ENCODE measurements at places on chromosomes 11 and 22. TPM values are rescaled to one million over a fixed set of nuclear protein-coding genes. Genes with fewer than 3 reads are reported as not detected.
A peak's percentile ranks its signal among the peaks of the same experiment; 100 is the strongest.

The WNT11 gene
- total RNA-seq: 0.39 TPM

The TMEM132A gene
- 2.4 TPM for total RNA-seq

- peak; percentile 45 for DNase-seq
- no peak overlapping the region for H3K4me3 ChIP-seq
- no peaks in the 10 kb centered on the region for H3K4me1 ChIP-seq
- no peak overlapping the region for H3K27ac ChIP-seq
- no peaks in the 10 kb centered on the region for H3K27me3 ChIP-seq
These were observed 357.3 kb downstream of the CTTN start for GRCh38 chr11:70755410-70756158.

DNA sequence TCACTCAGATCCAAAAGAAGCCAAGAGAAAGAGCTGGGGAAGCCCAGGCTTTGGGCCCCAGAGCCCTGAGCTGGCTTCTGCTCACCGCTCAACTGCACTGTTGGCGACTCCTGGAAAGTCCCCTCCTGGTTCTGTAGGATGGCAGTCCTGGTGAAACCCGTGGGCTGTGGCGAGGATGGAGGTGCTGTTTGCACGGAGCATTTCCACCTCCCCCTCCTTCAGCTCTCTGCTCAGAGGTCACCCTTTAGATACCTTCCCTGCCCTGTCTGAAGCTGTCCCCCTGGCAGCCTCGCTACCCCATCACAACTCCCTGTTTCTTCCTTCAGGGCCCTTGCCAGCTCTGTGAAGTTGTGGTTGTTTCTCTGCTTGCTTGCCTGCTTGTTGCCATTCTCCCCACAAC is 97.8 kb downstream of the MYO18B start:
- H3K36me3 ChIP-seq: no peaks in the 10 kb centered on the region
- DNase-seq: no peak
- no peaks in the 10 kb centered on the region for H3K4me1 ChIP-seq
- H3K4me3 ChIP-seq: no peak overlapping the region
- peaks cover 1% of the 10 kb centered on the region for H3K27me3 ChIP-seq
- H3K27ac ChIP-seq: no peak overlapping the region

- H3K27me3 ChIP-seq: no peaks in the 10 kb centered on the region
- DNase-seq: no peak
- H3K27ac ChIP-seq: peak overlapping the region; percentile 66
- peaks cover 25% of the 10 kb centered on the region for H3K4me1 ChIP-seq
These were observed 42.6 kb upstream of the APOA1 start for GRCh38 chr11:116879800-116880625.

DNA sequence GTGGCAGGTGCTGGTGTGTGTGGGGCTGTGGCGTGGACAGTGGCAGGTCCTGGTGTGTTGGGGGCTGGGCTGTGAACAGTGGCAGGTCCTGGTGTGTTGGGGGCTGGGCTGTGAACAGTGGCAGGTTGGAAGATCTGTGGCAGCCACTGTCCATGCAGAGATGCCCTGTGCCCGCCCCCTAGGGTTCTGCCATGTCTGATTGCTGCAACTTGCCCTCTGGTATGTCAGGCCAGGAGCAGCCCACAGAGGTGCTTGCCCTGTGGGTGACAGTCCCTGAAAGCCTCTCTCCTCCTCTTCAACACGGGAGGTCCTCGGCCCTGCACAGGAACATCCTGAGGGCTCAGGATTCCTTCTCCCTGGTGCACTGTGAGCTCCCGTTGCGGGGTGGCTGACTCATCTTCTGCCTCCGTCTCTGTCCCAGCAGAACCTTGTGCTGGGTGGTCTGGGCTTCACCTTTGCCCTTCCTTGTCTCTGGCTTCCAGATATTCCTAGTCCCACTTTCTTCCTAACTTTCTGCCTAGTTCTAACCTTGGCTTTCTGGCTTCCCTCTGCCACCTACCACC is 13.5 kb downstream of the OPCML start:
- H3K36me3 ChIP-seq: no peaks in the 10 kb centered on the region
- H3K4me3 ChIP-seq: no peak overlapping the region
- no peak for DNase-seq
- no peak overlapping the region for H3K27ac ChIP-seq
- H3K27me3 ChIP-seq: no peaks in the 10 kb centered on the region

GRCh38 chr22:39264349-39265038 is 19.7 kb upstream of the PDGFB start:
- H3K27me3 ChIP-seq: peaks cover 2% of the 10 kb centered on the region
- H3K27ac ChIP-seq: peak overlapping the region; percentile 70
- peaks cover 2% of the 10 kb centered on the region for H3K36me3 ChIP-seq

DNA sequence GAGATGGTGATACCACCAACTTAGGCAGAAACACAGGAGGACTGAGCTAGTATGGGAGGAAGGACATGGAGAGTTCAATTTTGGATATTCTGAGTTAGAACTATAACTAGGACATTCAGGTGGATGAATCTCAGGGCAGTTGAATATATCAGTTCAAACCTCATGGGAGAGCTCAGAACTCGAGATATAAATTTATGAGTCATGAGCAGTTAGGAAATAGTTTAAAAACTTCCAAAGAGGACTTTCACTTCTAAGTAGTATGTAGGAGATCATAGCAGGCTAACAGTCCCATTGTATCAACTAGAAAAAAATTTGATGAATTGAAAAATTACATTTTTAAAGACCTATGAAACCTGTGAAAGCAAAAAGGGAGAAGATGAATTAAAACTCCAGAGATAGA is 436.2 kb upstream of the LARGE1 start:
- no peak overlapping the region for H3K27ac ChIP-seq
- no peaks in the 10 kb centered on the region for H3K36me3 ChIP-seq
- no peaks in the 10 kb centered on the region for H3K4me1 ChIP-seq
- H3K27me3 ChIP-seq: no peaks in the 10 kb centered on the region
- no peak overlapping the region for H3K4me3 ChIP-seq

DNA sequence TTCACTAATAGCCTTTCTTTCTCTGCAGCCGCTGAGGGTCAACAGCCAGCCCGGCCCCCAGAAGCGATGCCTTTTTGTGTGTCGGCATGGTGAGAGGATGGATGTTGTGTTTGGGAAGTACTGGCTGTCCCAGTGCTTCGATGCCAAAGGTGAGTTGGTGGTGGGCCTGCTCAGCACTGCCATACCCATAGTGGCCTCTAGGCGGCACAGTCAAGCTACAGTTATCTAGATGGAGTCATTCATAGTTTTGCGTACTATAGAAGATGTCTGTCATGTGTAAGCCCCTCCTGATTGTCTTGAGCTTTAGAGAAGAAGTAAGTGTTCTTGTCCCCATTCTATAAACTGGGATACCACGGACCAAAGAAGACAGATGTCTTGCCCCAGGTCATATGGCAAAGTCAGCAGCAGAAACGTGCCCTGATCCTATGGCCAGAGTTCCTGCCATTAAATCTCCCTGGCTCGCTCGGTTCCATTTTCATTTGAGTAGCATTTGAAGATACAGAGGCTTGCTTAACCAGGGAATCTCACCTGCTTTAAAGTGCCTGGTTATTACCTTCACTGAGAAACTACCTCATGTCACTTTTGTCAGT is 42.1 kb upstream of the CRTAM start:
- peaks cover 5% of the 10 kb centered on the region for H3K27me3 ChIP-seq
- peak; percentile 33 for DNase-seq

DNA sequence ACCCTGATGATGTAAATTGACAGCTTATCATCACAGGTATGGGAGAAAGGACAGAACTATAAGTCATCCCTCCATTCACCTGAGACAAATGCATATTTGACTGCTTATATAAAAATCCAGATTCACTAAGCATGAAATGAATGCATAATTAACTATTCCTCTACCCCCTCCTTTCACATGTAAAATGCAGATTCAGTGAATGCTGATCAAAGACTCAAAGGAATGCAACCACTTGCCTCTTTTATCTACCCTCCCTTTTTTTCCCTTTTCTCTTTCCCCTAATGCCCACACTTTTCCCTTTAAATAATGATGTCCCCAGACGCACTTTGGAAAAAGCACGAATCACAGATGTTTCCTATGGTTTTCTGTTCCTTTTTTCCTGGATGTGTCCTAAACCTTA is 4.5 kb upstream of the PLAAT4 start:
- H3K4me1 ChIP-seq: peaks cover 72% of the 10 kb centered on the region
- no peak for DNase-seq
- no peak overlapping the region for H3K27ac ChIP-seq
- H3K4me3 ChIP-seq: no peak overlapping the region

DNA sequence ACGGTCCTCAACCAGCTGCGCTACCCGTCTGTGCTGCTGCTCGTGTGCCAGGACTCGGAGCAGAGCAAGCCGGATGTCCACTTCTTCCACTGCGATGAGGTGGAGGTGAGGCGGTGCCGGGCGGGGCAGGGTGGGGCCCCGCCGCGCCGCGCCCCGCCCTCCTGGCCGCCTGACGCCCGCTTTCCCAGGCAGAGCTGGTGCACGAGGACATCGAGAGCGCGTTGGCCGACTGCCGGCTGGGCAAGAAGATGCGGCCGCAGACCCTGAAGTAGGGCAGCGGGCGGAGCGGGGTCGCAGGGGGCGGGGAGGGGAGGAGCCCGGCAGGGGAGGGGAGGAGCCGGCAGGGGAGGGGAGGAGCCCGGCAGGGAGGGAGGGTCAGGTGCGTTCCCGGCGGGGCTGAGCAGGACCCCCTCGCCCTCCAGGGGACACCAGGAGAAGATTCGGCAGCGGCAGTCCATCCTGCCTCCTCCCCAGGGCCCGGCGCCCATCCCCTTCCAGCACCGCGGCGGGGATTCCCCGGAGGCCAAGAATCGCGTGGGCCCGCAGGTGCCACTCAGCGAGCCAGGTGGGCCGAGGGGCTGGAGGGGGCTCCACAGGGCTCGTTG is 14.7 kb downstream of the EPS8L2 start:
- no peak overlapping the region for H3K27ac ChIP-seq
- no peak for DNase-seq
- H3K4me3 ChIP-seq: peak overlapping the region; percentile 39
- H3K27me3 ChIP-seq: peaks cover 34% of the 10 kb centered on the region

- no peak within 1 kb of the TSS for H3K27ac ChIP-seq
- H3K4me1 ChIP-seq: no peaks in the 10 kb centered on the region
- H3K4me3 ChIP-seq: no peak within 1 kb of the TSS
These were observed at the start of gene CABP2 for GRCh38 chr11:67522844-67523555. TSS of gene CABP2 (minus strand) at chr11:67523446. CDS start at chr11:67523326, 120 bp downstream.

GRCh38 chr22:21045585-21046294 is at the start of gene LRRC74B:
TSS of gene LRRC74B (plus strand) at chr22:21045946. CDS start at chr22:21045987, 41 bp downstream.
- peaks cover 22% of the 10 kb centered on the region for H3K27me3 ChIP-seq
- peak; percentile 66 for DNase-seq
- H3K36me3 ChIP-seq: no peaks in the 10 kb centered on the region
- peak within 1 kb of the TSS; percentile 80 for H3K27ac ChIP-seq

GRCh38 chr11:93274851-93275250 is 55.7 kb upstream of the DEUP1 start:
- DNase-seq: no peak
- peaks cover 8% of the 10 kb centered on the region for H3K27me3 ChIP-seq
- H3K4me3 ChIP-seq: no peak overlapping the region
- no peaks in the 10 kb centered on the region for H3K36me3 ChIP-seq
- no peak overlapping the region for H3K27ac ChIP-seq

DNA sequence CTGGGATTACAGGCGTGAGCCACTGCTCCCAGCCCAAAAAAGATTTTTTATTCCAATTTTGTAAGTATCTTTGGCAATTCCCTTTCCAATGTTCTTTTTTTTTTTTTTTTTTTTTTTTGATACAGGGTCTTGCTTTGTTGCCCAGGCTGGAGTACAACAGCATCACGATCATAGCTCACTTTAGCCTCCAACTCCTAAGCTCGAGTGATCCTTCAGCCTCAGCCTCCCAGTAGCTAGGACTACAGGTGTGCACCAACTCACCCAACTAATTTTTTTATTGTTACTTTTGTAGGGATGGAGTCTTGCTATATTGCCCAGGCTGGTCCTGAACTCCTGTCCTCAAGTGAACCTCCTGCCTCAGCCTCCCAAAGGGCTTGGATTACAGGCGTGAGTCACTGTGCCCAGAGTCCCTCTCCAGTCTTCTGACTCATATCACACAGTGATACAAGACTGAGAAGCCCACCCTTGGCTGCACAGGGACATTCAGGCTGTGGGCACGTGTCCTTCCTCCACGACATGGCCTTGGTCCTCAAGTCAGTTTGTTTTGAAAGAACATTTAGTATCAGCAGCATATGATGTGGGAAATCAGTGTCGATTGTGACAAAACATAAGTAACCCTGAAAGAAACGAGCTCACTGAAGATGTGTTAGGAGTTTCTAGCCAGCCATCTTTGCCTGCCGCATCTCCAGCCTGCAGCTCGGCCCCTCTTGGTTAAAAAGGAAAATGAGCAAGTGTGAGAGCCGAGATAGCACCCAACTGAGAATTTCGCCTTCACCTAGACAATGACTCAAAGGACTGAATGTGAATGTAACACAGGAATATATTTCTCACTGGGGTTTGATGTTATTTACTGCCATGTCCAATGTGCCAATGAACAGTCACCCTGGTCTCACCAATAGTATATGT is 175.5 kb downstream of the MN1 start:
- no peaks in the 10 kb centered on the region for H3K27me3 ChIP-seq
- no peak overlapping the region for H3K4me3 ChIP-seq
- H3K36me3 ChIP-seq: no peaks in the 10 kb centered on the region
- H3K4me1 ChIP-seq: no peaks in the 10 kb centered on the region

The IGF2 gene
- total RNA-seq: 1.5 TPM

- no peak for DNase-seq
- H3K27me3 ChIP-seq: no peaks in the 10 kb centered on the region
- no peaks in the 10 kb centered on the region for H3K36me3 ChIP-seq
These were observed 11.5 kb downstream of the NPTXR start for GRCh38 chr22:38832005-38832978.

DNA sequence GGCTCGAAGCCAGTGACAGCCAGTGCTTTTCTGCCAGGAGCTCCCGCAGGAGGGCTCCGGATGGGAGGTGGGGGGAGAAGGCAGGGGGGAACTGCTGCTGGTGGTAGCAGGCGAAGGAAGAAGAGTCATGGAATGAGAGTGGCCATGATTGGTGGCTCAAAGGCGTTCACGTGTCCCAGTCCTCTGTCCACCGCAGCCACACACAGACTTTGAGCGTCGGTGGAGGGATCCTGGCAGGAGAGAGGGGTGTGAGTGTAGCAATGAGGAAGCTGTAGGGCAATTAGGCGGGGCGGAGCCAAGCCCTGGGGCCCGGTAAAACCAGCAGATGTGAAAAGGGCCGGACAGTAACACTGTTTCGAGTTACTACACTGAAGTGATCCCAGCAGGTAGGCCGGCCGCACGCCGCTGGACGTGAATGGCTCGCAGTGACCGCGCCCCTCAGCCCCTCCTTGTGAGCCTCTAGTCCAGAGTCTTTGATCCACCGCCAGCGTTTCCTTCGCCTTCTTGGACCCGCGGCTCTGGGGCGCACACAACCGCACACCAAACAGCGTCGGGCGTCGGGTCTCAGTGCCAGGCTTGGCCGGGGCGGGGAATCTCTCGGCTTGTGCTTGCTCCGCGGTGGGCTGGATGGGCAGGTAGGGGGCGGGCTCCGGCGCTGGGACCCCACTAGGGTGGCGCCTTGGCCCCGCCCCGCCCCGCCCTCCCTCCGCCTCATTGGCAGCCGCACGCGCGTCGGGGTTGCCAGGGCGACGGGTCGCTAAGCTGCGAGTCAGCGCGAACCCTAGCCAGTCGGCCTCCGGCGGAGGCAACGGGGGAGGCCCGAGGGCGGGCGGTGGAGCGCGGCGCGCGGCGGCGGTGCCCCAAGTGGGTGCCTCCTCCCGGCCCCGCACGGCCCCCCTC is at the start of gene LRRC10B:
Gene LRRC10B, plus strand, starts transcription at position 788 of the 900 bp plus-strand sequence. CDS start 250 bp downstream, outside the sequence.
- H3K36me3 ChIP-seq: no peaks in the 10 kb centered on the region

- no peak for DNase-seq
- no peaks in the 10 kb centered on the region for H3K4me1 ChIP-seq
- H3K27ac ChIP-seq: no peak overlapping the region
- H3K36me3 ChIP-seq: no peaks in the 10 kb centered on the region
These were observed 537.4 kb upstream of the LUZP2 start for GRCh38 chr11:23959462-23959861.

The MRE11 gene
- total RNA-seq: 45.9 TPM

GRCh38 chr22:49753276-49753890 is 74.3 kb downstream of the BRD1 start:
- no peaks in the 10 kb centered on the region for H3K4me1 ChIP-seq
- no peak overlapping the region for H3K27ac ChIP-seq
- no peak for DNase-seq
- H3K27me3 ChIP-seq: peaks cover 6% of the 10 kb centered on the region
- no peak overlapping the region for H3K4me3 ChIP-seq

Data from activated T-helper 1 cell treated with anti-CD3 and anti-CD28 coated beads, Interleukin-12 subunit alpha, Interleukin-12 subunit beta, Interleukin-2, Interleukin-4 antibody, amounts not matched to agents 30 ng/mL and 10 ng/mL and 1 ng/mL, durations not matched to agents 14 hours and 24 hours and 36 hours (primary cell).